ENCODE measurements at places on chromosomes 5 and 9.

- DNase-seq: peak; percentile 39
These were observed 125.3 kb upstream of the ABCA1 start for GRCh38 chr9:105053209-105053652.

DNA sequence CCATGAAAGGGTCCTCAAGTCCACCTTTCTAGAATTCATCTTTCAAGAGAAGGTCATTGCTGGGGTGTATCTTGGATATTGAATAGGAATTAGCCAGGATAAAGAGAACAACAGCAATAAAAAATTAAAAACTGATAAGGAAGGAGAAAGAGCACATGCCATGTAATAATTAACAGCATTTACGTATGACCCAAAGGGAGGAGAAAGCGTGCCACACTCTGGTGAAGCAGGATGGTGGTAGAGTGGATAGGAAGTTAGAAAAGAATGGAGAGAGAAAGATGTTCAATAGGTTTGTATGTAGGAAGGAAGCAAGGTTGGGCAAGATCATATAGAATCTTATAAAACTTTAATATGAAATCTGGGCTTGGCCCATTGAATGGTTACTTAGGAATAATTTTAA is 751.5 kb downstream of the MAT2B start:
- no peak for DNase-seq

- DNase-seq: no peak
These were observed 12.1 kb upstream of the SLC2A8 start for GRCh38 chr9:127384901-127385300.

DNA sequence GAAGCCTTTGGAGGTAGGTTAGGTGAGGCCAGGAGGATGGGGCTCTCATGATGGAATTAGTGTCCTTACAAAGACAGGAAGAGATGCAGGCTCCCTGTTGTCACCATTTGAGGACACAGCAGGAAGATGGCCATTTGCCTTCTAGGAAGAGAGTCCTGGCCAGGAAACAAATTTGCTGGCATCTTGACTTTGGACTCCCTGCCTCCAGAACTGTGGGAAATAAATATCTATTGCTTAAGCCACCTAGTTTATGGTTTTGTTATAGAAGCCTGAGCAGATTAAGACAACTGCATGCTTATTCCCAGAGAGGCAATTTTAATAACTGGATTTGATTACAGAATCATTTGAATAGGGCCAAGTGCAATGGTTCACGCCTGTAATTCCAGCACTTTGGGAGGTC is 50.5 kb upstream of the EPB41L4B start:
- DNase-seq: no peak

- DNase-seq: no peak
These were observed 35.1 kb downstream of the B4GALT1 start for GRCh38 chr9:33131790-33132772.

- no peak for DNase-seq
These were observed 802 bp downstream of the CCDC107 start for GRCh38 chr9:35658968-35659220.

DNA sequence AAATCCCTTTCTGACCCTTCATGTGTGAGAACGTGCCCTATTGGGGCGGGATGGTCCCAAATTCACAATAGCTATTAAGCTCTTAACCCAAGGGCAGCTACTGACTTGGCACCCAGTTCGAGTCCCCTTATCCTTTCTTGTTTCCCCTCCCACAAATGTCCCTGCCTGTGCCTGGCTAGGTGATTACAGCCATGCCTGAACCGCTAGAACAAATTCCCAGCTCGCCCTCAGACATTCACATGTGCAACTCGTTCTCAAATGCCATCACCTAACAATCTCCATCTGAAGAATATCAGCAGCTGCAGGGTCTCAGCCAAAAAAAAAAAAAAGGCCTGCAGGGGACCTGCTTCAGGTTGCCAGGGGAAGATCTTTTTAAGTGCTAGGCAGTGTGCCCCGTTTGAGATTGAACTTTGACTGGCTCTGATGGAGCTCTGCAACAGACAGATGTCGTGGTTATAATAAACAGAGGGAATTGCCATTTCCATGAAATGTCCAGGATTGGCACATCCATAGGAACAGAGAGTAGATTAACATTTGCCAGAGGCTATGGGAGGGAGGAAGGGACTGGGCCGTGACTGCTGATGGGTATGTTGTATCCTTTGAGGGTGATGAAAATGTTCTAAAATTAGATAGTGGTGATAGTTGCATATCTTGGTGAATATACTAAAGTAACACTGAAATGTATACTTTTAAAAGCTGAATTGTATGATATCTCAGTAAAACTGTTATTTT is 347.2 kb upstream of the WWC1 start:
- DNase-seq: no peak

DNA sequence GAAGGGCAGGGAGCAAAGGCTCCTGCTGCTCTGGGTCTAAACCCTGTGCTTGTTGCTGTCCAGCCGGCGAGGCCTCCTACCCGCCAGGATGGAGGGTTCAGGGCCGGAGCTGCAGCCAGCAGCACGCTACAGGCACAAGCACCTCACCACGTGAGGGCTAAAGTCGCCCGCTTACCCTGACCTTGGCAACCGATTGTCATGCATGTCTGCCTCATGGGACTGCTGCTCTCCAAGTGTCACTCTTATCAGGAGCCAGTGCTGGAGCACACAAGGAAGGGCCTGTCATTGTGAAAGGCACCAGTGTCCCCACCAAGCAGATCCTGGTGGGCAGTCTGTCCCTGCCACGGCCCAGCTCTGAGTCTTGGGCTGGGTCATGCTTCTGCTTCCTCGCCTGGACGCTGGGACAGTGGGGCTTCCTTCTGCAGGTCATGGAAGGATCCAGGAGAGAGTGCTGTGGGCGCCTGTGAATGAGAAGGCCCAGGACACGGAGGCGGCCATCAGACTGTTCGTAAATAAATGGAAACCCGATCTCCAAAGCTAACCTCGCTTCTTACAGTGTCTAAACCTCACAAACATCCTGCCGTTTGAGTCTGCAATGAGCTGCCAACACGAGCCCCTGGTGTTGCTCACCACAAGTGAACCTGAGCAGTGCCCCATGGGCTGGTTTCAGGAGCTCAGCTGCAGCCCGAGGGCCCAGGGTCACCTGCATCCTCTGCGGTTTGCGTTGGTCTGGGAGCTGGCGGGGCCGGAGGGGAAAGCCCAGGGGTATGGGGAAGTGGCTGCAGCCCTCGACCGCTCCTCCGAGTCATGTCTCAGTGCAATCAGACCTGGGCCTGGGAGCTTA is 58.2 kb upstream of the RXRA start:
- no peak for DNase-seq

DNA sequence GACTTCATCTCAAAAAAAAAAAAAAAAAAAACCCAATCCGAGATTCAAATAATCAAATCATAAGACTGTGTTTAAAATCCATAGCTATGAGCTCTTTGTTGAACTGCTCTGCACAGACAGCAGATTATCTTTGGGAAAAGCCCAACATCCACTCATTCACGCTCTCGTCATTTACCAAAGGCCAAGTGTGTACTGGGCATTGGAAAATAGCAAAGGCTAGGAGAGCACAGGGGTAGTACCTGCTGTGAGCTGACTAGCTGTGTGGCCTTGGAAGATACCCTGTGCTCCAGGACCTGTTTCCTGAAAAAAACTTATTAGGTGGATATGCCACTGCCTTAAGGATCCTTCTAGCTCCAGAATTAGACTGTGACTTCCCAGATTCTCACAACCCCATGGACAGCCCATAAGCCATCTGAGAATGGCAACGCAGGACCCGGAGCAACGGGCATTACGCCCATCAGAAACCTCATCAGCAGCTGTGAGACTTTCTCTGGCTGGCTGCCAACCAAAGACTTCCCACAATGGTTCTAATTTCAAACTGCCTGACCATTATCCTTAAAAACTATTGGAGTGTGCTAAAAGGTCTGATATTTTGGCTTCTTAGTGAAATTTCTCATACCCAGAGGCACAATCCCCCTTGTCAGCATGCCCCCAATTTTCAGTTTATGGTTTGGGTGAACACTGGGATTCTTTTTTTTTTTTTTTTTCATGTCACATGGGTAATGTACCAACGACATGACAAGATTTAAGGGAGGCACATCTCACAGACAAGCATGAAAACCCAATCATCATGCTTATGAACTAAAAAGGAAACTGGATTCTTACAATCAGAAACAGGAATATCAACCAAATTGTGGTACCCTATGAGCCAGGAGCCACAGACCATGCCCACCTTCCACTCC is 16.8 kb downstream of the SERINC5 start:
- no peak for DNase-seq

- DNase-seq: no peak
These were observed 188.2 kb downstream of the CRB2 start for GRCh38 chr9:123544007-123544827.

- DNase-seq: no peak
These were observed 713.9 kb downstream of the EFNA5 start for GRCh38 chr5:106956886-106957285.

DNA sequence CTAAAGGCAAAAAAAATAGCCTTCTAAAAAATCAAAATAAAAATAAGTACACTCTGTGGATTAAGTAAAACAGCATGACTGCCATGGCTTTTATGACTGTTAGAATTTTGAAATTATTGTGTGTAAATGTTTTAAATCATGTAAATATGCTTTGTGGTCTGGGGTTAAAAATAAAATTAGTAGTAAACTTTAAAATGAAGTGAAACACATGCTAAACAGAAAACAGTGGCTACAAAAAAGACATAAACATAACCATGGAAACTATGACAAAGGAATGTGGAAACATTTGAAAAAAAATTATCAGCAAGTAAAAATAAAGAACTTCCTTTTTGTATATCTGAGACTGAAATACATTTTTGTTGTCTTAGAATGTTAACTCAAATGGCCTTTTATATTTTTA is 134.5 kb upstream of the SPEF2 start:
- DNase-seq: no peak

GRCh38 chr5:57989378-57989777 is 470.5 kb downstream of the PLK2 start:
- no peak for DNase-seq

DNA sequence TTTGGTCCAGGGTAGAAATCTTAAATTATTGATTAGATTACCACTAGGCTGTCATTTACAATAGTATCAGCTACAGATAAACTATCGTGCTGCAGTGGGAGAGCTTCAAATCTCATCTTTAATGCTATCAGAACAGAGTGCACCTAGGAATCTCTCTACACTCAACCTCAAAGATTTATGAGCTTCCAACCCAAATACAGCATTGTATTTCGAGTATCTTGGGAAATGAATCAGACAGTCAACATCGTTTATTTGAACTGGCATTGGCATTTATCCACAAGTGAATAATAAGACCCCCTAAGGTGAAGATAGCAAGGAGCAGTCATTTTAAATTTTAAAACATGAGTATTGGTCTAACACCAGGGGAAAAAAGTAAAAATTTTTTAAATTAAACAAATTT is 1203.2 kb downstream of the CDH12 start:
- DNase-seq: no peak

DNA sequence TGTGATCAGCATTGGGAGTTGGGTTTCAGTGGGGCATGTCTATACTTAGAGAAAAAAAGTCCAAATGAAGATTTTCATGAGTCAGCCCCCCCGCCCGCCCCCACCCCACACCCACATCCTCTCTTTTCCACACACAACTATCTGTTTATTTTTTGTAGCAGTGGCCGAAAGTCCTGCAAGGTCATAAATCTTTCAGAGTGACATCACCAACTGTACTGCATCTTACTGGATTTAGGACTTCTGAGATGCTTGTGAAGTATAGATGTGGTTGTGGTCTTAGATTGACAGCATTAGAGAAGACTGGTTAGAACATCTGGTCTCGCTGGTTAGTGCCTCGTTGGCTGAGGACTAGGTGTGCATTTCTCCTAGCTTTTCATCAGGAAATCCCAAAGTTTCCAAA is 7.3 kb upstream of the ROPN1L start:
- DNase-seq: no peak

GRCh38 chr9:7756088-7756487 is 43.5 kb downstream of the DMAC1 start:
- DNase-seq: peak; percentile 2

DNA sequence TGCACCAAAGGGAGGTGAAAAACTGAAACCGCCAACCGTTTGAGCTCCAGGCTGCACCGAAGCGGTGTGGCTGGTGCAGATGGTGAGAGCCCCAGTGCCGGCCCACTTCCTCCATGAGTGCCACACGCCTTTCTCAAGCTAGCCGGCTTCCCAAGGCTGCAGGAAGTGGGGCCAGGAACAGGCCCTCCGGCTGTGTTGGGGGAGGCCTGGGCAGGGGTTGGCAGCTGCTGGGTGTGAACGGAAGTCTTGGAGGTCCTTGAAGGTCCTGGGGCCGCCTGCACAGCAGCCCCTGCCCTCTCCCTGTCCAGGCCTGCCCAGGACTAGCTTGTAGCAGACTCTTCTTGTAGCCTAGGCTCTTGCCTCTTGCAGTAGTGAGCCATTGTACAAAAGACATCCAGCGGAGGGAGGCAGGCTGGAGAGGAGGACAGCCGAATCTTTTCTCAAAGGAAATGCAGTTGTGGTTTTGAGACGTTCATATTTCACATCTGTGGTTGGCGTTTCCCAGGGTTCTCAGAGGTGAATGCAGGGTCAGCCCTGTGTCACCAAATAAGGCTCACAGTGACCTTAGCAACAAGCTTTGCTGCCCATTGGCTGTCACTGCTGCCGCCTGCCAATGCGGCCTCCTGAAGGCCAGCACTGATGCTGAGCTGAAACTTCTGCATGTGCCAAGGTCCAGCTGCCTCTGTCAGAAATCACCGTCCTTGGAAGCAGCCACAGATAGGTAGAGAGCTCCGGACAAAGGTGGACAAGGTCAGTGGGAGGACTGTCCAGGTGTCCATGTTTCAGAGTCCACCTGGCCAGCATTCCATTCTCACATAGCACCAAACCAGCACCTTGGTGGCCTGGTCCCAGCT is 23.9 kb downstream of the IRF1 start:
- no peak for DNase-seq

GRCh38 chr9:136339173-136339957 is 12.0 kb downstream of the GPSM1 start:
- peak; percentile 33 for DNase-seq

GRCh38 chr9:105146677-105147076 is 97.8 kb upstream of the SLC44A1 start:
- no peak for DNase-seq

- DNase-seq: no peak
These were observed 41.3 kb downstream of the NACC2 start for GRCh38 chr9:136053757-136054142.

- DNase-seq: no peak
These were observed 383.4 kb downstream of the ENC1 start for GRCh38 chr5:74257060-74257527.

GRCh38 chr9:134060546-134060945 is 7.3 kb downstream of the BRD3 start:
- DNase-seq: no peak

DNA sequence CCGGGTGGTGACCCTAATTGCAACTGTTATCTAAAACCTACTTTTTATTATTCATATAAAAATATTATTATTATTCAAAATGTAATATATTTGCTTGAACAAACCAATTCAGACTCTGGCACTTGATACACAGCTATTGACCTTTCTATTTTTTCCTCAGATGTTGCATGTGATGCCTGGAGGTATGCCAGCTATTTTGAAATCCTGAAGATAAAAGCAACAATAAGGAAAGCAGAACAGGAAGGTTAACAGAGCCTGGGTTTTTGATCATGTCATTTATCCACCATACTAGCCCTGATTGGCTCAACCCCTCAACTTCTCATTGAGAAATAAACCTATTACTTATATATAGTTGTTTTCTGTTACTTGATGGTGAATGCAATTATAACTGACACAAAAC is 340.9 kb upstream of the KIF2A start:
- DNase-seq: no peak
